CMK (cell line): ENCODE measurements at places on chromosomes 12 and 14.

GRCh38 chr14:104685998-104686610 lies 3.3 kb upstream of the INF2 start:
- no peak for DNase-seq

DNA sequence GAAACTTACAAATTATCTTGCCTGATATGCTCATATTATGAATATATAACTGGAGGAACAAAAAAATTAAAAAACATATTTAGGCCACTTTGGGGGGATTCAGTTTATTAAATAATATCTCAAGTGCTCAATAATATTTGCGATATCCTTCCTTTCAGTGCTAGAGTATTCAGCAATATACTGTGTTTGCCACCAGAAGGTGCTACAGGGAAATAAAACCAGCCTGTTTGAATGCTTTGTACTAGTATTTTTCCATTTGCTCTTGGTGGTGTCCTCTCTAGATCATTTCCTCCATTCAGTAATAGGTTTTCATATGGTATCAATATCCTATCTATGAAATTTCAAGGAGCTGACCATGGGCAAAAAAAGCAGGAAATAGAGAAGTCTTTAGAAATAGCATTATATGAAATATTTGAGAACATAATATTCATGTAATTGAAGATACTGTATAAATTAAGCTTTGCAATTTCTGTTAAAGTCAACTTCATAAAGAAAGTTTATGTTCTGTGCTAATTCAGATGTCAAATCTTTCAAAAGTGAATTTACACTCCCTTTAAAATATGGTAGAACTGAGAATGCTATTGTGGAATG lies 106.2 kb upstream of the NAV3 start:
- DNase-seq: no peak

GRCh38 chr12:29269706-29270408 lies 111.1 kb downstream of the ERGIC2 start:
- DNase-seq: no peak

- DNase-seq: no peak
These were observed 27.8 kb downstream of the TBX3 start for GRCh38 chr12:114655934-114656749.

DNA sequence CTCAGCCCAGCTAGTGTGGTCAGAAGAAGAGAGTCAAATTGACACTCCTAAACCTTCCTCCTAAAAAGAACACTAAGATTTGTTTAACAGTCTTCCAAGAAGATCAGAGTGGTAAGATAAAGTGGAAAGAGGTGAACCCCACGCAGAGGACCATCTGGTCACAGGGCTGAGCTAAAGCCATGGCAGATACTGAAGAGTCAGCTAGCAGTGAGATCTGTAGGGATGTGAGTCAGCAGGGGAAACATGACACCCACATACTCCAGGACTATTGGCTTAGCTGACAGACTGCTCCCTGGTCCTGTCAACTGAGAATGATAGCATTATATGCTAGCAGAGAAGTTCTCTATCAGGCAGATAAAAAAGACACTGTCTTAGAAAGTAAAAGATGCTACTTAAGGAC lies 269.4 kb upstream of the ALG10 start:
- no peak for DNase-seq

- no peak for DNase-seq
These were observed 371.7 kb upstream of the KITLG start for GRCh38 chr12:88951860-88952561.

DNA sequence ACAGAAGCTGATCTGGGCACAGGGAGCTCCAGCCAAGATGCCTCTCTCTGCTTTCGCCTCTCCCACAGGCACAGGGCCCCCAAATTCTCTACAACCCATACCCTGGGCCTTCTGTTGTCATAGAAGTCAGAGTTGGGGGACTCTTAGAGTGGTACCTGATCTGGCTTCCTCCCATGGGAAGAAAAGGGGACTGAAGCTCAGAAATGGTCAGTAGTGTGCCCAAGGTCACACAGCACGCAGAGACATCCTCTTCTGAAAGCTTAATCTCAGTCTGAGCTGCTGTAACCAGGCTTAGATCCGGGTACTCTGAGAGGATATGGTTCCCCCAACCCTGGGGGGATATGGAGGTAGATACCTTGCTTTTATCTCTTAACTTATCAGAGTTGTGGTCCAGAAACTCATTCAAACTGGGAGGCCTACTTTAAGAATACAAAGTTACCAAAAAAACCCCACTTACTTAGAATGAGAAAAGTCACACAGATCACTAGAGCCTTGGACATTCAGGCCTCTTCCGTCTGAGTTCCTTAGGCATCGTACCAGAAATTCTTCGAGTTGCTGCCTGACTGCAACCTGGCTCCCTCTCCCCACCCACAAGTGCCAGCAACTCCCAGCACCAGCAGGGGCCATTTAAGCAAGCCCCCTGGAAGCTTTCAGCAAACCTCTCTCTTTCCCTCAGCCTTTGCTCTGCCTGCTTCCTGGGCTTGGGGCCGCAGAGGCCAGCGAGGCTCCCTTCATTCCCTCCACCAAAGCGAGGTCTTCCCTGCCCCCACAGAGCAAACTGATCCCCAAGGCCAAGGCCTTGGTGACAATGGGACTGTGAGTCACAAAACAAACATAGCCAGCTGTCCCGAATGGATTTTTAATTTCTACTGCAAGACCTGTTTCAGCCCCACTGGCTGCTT lies 13.9 kb downstream of the KRT7 start:
- DNase-seq: no peak

GRCh38 chr12:53200107-53200457 lies 7.0 kb downstream of the ITGB7 start:
- DNase-seq: no peak

GRCh38 chr14:61511558-61511948 lies 183.8 kb upstream of the HIF1A start:
- no peak for DNase-seq

GRCh38 chr12:16348435-16349130 lies 1.1 kb downstream of the MGST1 start:
- DNase-seq: no peak

DNA sequence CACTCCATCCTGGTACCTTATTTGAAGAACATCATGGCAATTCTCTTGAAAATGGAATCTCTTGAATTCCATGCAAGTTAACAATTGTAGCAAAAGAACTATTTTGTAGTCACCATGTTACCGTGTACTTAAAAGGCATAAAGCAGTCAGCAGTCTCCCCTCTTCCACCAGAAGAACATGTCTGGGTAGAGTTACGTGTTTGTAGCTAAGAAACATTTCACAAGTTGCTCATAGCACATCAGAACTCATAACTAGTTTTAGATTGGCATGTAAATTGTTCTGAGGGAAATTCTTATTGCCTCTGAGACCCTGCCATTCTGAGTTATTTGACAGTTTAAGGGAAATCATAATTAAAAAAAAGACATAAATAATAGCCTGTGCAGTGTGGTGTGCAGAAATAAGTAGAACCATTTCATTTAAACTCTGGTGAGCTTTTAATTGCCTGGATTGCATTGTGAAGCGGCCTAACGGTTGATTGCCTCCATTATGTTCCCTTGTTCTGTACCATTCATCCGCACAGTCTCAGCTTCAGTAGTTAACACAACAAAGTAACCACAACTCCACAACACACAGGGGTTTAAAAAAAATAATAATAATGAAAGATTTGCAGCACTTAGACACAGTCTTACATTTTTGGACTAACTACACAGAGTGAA lies 2.6 kb downstream of the LMO3 start:
- DNase-seq: no peak

DNA sequence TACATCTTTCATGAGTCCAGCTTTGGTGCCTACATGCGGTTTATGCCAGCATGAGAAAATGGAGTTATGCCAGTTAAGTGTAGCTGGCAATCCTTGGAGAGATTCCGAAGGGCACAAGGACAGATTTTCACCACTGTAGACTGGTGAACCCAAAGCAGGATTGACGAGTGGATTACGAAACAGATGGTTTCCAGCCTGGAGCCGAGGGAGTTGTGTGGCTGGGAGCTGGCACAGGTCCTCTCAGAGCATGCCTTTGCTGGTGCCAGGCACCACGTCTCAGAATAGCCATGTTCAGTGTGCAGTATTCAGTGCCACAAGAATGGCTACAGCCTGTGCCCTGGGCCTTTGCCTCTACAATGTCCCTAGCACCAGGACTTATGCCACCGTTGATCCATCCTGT lies 13.2 kb downstream of the KCNH3 start:
- no peak for DNase-seq

DNA sequence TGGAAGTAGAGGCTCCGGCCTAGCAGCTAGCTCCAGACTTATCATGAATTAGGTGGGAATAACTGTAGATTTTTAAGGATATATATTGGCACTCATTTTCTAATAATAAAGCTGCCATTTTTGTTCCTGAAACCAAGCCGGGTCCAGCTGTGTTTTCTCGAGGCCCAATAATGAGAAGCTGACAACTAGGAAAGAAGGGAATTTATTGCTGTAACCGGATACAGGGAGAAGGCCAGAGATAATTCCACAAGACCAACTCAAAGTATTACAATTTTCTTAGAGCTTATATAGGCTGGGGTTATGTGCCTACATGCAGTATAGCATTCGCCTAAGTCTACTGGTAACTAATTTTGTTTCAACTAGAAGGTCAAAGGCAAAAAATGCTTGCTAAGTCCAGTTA lies 122.3 kb upstream of the FBXO33 start:
- DNase-seq: no peak

DNA sequence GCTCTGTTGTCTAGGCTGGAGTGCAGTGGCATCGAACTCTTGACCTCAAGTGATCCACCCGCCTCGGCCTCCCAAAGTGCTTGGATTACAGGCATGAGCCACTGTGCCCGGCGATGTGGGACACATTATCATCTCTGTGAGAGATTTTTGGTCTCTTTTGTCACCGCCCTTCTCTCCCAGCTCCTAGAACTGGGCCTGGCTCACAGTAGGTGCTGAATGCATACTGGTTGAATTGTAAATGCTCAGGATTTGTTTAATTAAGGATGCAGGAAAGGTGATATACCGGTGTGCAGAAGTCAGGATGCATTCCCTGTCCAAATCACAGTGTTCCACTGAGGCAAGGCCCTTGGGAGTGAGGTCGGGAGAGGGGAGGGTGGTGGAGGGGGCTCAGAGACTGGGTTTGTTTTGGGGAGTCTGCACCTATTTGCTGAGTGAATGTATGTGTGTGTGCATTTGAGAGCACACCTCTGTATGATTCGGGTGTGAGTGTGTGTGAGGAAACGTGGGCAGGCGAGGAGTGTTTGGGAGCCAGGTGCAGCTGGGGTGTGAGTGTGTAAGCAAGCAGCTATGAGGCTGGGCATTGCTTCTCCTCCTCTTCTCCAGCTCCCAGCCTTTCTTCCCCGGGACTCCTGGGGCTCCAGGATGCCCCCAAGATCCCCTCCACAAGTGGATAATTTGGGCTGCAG lies 1.0 kb upstream of the KRT18 start:
- no peak for DNase-seq

DNA sequence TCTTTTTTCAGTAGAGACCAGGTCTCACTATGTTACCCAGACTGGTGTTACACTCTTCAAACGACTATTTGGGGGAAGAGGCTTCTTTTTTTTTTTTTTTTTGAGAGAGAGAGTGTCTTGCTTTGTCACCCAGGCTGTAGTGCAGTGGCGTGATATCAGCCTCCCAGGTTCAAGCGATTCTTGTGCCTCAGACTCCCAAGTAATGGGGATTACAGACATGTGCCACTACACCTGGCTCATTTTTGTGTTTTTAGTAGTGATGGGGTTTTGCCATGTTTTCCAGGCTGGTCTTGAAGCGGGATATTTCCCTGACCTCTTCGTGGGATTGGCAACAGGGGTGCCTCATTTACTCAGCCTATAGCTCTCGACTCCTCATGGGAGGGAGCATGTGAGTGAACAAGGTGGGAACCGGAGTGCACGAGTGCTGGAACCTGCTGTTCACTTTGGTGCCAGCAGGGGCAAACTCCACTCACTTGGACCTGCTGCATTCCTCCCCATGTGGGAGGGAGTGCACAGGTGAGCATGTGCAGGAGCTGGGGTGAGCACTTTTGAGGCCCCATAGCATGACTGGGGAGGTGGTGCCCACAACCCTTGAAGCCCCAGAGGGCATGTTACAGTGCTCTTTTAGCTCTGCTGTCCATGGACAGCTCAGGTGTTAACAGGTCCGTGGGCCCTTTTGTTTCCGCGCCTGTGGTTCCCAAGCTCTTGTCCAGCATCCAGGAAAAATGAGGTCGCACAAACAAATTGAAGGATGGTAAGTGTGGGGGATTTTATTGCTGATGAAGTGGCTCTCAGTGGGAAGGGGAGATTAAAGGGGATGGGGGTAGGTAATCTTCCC lies 79.1 kb upstream of the HECTD1 start:
- no peak for DNase-seq
